ENCODE measurements at places on chromosomes 2 and 18.

DNA sequence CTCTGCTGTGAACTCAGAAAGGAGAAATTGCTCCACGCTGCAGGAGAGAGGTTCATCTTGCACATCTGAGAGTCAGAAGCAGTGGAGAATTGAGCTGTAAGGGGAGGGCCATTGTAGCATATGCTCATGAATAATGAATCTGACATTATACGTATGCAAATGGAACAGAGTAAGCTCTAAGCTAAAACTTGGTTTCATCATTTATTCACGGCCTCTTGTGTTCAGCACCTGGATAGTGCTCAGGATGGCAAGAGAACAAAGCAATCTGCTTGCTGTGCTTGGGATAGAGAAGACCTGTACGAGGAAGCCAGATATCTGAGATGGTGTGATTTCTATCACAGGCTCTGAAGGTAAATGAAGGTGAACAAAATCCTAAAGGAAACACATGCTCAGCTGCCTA lies 87.9 kb upstream of the GCFC2 start:
- no peak overlapping the region for H3K4me3 ChIP-seq
- H3K36me3 ChIP-seq, result no peaks in the 10 kb centered on the region
- H3K4me1 ChIP-seq, result no peaks in the 10 kb centered on the region
- no peak overlapping the region for H3K27ac ChIP-seq
- no peak for DNase-seq
- H3K27me3 ChIP-seq, result no peaks in the 10 kb centered on the region

DNA sequence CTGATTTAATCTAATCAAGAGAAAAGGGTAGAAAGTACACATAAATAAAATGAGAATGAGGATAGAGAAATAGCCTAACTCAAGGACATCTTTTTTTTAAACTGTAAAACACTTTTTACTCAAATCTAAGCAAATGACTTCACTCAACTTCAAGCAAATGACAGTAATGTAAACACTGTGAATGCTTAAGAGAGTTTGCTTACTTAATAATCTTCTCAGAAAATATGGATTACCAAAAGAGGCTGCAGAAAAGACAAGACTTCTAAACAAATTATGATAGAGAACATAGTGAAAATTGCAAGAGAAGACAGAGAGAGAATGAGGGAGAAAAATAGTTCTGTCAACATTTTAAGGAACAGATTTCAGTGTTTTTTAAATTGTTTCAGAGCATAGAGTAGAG lies 52.5 kb downstream of the FAM124B start:
- peaks cover 4% of the 10 kb centered on the region for H3K27me3 ChIP-seq
- no peak overlapping the region for H3K4me3 ChIP-seq
- no peak for DNase-seq
- H3K27ac ChIP-seq, result no peak overlapping the region
- H3K36me3 ChIP-seq, result no peaks in the 10 kb centered on the region

GRCh38 chr18:77099485-77100370 lies 32.9 kb downstream of the MBP start:
- no peaks in the 10 kb centered on the region for H3K27me3 ChIP-seq
- peaks cover 94% of the 10 kb centered on the region for H3K4me1 ChIP-seq
- peak overlapping the region; percentile 64 for H3K4me3 ChIP-seq

GRCh38 chr18:44342162-44342561 lies 338.5 kb upstream of the SETBP1 start:
- H3K27ac ChIP-seq, result no peak overlapping the region
- no peak overlapping the region for H3K4me3 ChIP-seq
- H3K4me1 ChIP-seq, result no peaks in the 10 kb centered on the region
- no peak for DNase-seq
- H3K36me3 ChIP-seq, result no peaks in the 10 kb centered on the region
- H3K27me3 ChIP-seq, result no peaks in the 10 kb centered on the region

DNA sequence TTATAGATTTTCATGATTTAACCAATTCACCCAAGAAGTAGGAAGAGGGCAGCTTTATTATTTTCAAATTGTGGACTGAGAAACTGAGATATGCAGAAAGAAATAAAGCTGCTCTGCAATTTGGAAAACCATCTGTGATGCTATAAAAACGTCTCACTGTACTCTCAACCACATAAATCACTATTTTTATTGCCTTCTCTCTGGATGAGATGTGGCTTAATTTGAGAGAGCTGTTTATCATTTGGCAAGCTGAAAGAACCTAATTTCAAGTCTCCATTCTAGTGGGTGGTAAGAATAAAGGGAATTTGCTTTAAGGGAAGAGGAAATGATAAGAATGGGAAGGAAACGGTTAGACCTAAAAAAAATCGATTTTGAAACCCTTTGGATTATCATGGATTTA lies 49.9 kb upstream of the CYP1B1 start:
- H3K4me1 ChIP-seq, result no peaks in the 10 kb centered on the region
- no peak overlapping the region for H3K4me3 ChIP-seq
- DNase-seq, result no peak
- peaks cover 2% of the 10 kb centered on the region for H3K36me3 ChIP-seq
- peaks cover 1% of the 10 kb centered on the region for H3K27me3 ChIP-seq
- H3K27ac ChIP-seq, result no peak overlapping the region

DNA sequence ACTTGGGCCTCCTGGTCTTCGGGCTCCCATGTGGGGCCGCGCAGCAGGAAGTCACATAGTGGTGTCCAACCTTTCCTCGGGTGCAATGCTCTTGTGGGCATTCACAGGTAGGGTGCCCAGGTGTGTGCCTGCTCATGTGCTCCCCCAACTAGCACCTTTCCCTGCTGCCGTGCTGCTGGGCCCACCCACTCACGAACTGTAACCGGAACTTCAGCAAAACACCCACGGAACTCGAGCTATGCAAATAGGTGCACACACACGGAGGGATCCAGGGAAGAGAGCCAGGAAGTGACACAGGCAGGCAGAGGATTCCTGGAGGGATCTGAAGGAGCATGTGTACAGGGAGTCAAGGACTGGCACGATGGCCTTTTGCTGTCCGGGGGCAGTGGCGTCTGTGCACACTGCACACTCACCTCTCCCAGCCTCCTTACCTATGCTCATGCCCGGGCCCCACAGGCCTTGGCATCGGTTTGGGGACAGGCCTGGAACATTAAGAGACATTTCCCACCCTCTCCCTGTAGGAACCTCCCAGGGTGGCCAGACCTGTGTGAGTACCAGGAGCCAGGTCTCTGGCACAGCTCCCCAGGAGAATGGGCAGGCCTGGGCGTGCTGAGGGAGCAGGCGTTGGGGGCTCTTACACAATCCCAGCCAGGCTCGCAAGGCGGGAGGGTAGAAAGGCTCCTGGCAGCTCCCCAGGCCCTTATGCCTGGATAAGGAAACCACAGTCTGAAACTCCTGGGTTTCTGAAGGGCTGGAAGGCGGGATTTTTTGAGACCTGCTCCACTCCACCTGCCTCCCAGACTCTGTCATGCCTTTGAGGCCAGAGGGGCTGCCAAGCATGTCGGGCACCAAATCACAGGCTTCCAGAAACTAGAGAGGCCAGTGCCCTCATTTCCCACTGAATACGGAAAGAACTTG lies 6.6 kb upstream of the PTMA start:
- H3K27me3 ChIP-seq, result no peaks in the 10 kb centered on the region
- no peak overlapping the region for H3K27ac ChIP-seq
- peaks cover 10% of the 10 kb centered on the region for H3K36me3 ChIP-seq
